HEK293T (cell line): ENCODE measurements at places on chromosomes 1 and 21.
A peak's percentile ranks its signal among the peaks of the same experiment; 100 is the strongest.

DNA sequence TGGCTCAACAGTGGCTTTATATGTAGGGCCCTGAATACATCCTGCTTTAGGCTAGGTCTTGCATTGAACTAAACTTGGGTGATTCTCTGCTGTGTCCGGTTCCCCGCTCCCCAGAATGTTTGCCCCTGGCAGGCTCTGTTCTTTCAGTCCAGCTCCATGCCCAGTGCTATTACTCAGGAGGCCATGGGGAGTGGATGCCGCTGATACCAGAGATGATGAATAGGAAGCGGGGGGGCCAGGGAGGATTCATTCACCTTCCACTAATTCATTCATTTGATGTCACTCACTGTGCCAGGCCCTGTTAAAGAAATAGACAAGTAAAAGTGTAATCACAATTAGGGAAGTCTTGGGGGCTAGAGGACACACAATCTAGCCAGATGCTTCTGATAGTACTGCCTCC lies 83.8 kb downstream of the TMEM53 start:
- DNase-seq, result no peak

GRCh38 chr1:19010503-19010902 lies 54.0 kb upstream of the IFFO2 start:
- DNase-seq, result peak; percentile 1

- no peak for DNase-seq
Measured at GRCh38 chr1:9653491-9654050, 2.0 kb downstream of the PIK3CD start.

- no peak for DNase-seq
Measured at GRCh38 chr1:51423073-51423821, 92.9 kb upstream of the TTC39A start.

DNA sequence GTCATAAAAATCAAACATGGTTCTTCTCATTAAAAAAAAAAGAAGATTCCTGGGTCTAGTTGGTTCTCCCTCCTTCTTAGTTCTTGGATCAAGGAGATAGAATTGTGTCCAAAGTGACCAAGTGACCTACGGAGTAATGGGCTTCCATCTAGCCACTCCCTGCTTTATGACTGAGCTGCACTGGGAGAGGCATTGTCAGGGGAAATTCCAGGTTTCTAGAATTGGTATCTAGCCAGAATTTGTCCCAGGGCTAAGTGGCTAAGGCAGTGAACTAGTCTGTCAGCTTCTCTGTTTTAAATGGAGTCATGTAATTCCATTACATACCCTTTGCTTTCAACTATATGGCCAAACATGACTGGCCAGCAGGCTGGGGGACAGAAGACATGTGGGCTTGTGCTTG lies 40.1 kb upstream of the ERG start:
- no peak for DNase-seq

- no peak for DNase-seq
Measured at GRCh38 chr1:205210756-205211168, 740 bp downstream of the DSTYK start.

DNA sequence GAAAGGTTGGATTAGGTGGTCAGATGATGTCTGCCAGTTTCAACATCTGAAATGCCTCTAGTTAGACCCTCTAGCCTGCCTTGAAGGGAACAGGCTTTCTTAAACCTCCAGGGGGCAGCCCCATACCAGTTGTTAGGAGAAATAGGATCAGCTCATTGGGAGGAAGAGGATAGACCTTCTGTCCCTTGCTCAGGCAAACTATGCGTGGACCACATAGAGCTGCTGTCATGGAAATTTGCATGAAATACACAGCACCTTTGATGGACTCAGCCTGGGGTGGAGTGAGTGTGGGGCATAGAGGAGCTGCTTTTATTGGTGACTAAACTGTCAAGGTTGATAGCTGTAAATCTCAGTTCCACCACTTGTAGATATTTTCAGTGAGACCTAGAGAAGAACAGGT lies 38.4 kb upstream of the SPAG17 start:
- peak; percentile 38 for DNase-seq

DNA sequence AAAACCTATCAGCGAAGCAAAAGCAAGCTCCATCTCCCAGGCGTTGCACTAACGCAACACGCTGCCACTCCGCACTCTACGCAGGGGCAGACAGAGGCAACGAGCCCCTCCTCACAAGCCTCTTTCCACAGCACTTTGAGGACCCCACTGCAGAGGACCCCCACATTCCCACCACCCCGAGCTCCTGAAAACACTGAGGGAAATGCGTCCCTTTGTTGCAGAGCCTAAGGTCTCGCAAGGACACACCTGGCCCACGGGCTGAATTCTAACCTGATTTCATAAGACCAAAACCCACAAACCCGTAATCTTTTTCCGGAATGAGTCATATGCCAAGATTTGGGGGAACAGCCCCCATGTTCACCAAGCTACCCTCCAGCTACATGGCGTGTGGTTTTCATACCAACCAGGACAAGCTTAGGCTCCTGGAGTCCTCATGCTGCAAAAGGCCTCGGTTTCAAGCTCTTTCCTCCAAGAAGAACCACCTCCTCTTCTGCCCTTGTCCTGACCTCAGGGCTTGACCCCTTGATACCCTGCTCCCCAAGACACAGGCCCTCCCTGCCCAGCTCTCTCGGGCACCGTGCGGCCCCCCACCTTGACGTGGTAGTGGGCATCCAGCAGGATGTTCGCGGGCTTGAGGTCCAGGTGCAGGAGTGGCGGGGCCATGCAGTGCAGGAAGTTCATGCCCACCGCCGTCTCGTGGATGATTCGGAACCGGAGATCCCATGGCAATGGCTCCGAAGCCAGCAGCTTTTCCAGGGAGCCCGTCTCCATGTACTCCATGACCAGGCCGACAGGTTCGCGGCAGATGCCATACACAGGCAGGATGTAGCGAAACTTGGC lies 10.7 kb downstream of the RIPK4 start:
- no peak for DNase-seq

DNA sequence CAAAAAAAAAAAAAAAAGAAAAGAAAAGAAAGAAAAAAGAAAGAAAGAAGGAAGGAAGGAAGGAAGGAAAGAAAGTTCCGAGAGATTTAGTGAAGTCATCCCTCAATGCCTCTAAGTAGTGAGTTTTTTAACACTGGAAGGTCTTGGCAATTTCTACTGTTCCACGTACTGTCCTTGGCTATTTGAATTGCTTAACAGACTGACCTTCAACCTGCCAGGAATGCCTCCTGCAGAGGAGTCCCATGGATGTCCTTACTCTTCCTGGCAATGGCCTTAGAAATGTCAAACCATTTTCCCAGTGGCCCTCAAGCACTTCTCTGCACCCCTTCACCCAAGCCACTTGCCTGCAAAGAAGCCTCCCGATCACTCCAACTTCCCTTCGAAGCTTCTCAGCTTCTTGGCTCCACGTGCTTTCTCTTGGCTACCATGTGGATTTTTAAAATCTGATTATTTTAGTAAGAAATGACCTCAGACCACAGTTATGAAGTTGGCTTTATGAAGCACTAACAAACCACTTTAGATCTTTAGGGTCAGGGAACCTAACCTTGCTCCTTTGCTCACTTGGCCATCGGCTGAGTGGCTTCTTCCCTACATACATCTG lies 43.7 kb upstream of the ABCG1 start:
- no peak for DNase-seq

- no peak for DNase-seq
Measured at GRCh38 chr1:185969028-185969427, 234.8 kb downstream of the HMCN1 start.

- no peak for DNase-seq
Measured at GRCh38 chr1:177142791-177143271, 21.7 kb downstream of the ASTN1 start.

DNA sequence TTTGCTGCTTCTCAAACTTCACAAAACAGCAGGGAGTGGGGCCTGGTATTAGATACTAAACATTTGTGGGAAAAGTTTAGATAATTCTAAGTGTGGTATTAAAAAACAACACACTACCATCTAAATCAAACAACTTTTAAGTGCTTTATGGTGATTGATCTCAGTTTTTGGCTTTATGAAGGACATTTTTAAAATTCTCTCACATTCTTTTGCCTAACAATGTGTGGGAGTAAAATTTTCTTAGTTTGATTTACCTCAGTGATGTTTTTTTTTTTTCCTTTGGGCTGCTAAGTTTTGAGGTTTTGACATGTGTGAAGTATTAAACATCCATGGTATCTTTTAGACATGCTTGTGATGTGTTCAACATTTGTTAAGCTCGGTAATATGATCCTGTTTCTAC lies 116.2 kb downstream of the DISP1 start:
- DNase-seq, result no peak

- no peak for DNase-seq
Measured at GRCh38 chr1:3034728-3035562, 13.7 kb downstream of the ACTRT2 start.

GRCh38 chr1:201456499-201457309 lies 12.3 kb downstream of the PHLDA3 start:
- no peak for DNase-seq

- DNase-seq, result no peak
Measured at GRCh38 chr1:46062651-46063319, 69.6 kb downstream of the PIK3R3 start.
